ENCODE measurements at places on chromosomes 7 and 10. TPM values are rescaled to one million over a fixed set of nuclear protein-coding genes. Genes with fewer than 3 reads are reported as not detected.

NKX1-2 gene
- not detected for total RNA-seq

GRCh38 chr7:44223362-44224079, 22.7 kb downstream of the YKT6 start:
- DNase-seq = no peak

PRKG1 gene
- total RNA-seq = 19.0 TPM

- no peak for DNase-seq
Measured at GRCh38 chr10:30854656-30855055, 177.0 kb downstream of the ZNF438 start.

SCART1 gene
- total RNA-seq = 4.2 TPM

GJD4 gene
- not detected for total RNA-seq

DNA sequence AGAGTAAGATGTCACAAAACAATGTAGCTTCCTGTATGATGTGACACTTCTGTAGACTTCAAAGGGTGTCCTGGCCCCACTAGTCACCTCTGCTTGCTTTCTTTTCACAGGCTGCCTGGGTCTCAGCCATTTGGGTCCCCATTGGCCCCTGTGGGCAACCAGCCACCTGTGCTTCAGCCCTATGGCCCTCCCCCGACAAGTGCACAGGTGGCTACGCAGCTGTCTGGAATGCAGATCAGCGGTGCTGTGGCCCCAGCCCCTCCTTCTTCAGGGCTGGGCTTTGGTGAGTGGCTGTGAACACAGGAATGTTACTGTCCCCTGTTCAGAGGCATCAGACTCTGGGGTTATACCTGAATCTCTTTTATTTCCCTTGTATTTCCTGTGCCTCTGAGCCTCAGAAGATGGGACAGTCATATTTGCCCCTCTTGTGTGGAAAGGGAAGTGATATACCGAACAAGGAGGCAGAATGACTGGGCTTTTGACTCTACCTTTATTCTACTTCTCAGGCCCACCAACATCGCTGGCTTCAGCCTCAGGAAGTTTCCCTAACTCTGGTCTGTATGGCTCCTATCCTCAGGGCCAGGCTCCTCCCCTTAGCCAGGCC, 15.4 kb downstream of the SEC24C start:
- no peak for DNase-seq

GRCh38 chr7:72032934-72033333, 379.2 kb downstream of the CALN1 start:
- no peak for DNase-seq

DNA sequence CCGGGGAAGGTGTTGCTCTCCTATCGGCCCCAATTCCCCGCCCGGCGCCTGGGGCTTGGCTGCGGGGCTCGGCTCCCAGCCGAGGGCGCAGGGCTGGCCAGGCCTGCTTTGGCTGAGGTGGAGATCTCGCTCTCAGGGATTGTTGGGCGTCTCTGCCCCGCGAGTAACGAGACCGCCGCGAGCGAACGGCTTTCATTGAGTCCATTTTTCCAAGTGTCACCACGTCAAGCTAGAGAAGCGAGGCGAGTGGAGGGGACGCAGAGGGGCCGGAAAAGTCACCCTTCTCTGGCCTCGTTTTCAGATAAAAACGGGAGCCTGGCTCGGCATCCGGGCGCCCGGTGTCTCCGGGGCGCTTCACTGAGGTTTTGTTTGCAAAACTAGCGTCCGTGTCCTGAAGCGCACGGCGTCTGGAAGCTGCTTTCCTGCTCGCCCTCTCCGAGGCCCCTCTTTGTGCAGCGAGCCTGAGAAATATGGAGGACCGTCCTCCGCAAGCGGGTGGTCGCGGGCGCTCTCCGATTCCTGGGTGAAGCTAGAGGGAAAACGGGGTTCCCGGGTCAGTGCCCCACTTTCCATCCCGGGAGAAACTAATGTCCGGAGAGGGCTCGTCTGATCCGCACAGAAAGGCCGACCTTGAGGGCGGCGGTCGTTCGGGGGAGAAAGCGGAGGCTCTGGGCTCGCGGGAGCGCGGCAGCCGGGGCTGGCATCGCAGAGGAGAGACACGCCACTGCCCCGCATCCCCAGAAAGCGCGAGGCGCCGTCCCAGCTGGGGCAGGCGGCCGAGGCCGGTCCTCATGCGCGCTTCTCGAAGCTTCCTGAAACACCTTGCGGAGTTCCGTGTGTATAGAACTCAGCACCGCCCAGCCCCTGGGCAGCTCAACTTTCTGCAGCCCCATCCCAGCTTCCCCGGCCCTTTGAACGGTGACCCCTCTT, 3.5 kb upstream of the EN2 start:
- DNase-seq = no peak

DNA sequence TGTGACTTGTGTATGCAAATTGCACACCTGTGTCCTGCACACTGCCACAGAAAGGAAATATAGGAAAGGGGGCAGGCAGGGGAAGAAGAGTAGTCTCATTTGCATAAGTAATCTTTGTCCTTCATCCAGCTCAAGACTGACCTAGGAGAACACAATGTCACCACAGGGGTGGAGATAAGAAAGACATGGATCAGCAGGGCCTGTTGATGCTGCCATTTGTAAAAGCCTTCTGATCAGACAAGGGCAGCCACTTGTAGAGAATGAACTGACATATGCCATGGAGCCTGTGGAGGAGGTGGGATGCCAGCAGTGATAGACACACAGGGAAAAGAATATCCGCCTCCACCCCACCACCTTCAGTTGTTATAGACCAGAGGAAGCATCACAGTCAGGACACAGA, 528.9 kb downstream of the HTR7 start:
- DNase-seq = no peak

NDUFB8 gene
- 162 TPM for total RNA-seq

GRCh38 chr10:124237282-124237961, 144.0 kb upstream of the CHST15 start:
- no peak for DNase-seq

DNA sequence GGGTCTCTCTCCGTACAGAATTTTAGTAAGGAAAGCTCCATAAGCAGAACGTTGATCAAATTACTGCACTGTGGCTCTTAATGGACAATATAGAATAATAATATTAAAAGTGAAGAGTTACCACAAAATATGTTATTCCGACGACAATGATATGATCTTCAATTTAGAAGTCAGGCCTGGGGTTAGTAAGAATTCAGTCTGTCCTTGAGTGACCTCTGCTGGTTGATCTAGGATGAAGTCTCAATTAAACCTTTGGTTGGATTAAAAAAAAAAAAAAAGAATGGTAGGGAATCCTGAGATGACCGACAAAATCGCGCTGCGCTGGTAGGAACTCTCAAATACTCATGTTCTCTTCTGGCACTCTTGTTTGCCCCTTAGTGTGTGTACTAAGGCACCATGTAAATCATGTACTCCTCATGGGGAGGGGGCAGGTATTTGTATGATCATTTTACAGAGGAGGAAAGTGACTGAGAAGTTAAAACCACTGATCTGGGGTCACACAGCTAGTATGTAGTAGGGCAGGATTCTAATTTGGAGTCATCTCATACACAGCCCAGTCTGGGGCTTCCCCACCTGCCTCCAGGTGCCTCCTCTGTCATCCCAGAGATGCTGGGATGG, 161.3 kb upstream of the NPVF start:
- DNase-seq = peak; percentile 56

FFAR4 gene
- not detected for total RNA-seq

DNA sequence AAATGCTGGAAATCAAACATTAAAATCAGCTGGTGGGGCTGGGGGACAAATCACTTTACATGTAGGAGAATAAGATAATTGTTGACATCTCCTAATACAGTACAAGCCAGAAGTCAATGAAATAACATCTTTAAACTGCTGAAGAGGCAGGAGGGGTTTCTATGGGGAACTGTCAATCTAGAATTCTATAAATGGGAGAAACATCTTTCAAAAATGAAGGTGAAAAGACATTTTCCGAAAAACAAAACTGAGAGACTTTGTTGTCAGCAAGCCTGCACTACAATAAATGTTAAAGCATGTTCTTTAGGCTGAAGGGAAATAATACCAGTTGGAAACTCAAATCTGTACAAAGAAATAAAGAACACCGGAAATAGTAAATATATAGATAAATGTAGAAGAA, 17.3 kb upstream of the MSRB2 start:
- DNase-seq = no peak

ADCYAP1R1 gene
- not detected for total RNA-seq

CPVL gene
- not detected for total RNA-seq

DNA sequence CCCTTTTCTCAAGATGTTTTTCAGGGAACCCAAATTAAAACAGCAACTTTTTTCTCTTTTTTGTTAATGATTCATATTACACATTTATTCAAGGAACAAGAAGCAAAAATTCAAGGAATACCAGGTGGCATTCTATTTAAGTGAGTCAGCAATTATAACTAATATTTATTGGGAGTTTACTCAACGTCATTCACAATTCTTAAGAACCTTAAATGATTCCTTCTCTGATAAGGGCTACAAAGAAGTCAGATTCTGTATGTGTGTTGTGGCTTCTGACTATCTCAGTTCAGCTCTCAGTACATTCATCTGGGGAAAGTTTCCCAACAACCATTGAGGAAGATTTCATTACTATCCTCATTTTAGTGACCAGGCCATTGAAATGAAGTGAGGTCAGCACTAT, 470.7 kb upstream of the AKR1E2 start:
- no peak for DNase-seq

ZNF716 gene
- not detected for total RNA-seq

CYP17A1 gene
- not detected for total RNA-seq

- no peak for DNase-seq
Measured at GRCh38 chr10:71664585-71664984, 55.0 kb downstream of the C10orf105 start.

DNA sequence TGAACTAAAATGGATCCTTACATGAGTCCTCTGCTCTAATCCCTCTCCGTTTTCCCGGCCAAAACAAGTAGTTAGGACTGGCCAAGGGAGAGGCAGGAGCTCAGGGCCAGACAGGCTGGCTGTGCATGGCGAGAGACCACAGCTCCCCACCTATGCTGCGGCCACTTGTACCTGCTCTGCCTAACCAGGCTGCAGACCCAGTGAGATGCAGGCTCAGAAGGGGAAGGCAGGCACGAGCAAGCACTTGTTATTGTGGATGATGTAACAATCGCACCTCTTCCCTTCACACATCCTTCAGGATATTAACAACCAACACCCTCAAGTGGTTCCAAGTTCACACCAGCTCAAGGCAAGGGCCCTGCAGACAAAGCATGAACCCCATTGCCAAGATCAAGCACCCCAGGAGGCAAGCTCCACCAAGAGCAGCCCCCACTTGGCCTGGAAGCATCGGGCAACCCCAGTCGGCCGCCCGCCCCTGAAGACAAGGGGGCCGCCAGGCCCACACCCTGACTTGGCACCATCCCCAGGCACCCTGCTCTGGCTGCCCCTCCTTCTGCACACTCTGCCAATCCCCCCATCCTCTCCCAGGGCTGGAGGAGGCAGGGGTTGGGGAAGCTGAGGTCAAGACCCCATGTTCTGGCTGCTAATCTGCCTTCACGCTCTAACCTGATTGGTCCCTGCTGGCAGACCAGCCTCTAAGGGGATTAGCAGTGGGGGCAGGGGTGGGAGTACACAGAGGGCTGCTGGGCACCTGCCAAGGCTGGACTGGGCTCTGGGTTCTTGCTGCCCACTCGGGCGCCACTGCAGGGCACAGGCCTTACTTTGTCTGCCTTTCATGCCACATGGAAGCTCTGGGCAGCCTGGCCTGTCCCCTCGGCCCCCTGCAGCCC, 111.3 kb downstream of the SLIT1 start:
- DNase-seq = no peak

DNA sequence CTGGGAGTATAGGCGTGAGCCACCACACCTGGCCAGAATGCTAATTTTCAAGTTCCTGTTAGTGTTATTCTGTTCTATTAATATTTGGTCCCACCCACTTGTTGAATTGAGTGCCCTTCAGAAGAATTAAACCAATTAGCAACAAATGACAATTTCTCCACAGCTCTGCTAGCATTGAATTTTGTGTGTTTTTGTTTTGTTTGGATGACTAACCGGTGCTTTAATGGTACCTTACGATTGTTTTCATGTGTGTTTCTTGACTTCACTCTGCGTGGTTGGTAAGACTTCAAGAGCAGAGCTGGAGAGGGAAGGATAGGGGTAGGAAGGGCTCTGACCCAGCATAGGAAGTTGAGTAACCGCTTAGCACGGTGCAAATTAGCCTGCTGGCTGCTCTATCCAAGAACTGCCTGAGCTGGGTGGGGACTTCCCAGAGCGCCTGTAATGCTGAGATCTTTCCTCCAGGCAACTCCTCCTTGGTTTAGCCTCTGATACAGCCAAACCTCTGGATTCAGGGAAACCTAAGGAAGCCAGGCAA, 4.6 kb downstream of the ARPC1B start:
- peak; percentile 93 for DNase-seq

DNA sequence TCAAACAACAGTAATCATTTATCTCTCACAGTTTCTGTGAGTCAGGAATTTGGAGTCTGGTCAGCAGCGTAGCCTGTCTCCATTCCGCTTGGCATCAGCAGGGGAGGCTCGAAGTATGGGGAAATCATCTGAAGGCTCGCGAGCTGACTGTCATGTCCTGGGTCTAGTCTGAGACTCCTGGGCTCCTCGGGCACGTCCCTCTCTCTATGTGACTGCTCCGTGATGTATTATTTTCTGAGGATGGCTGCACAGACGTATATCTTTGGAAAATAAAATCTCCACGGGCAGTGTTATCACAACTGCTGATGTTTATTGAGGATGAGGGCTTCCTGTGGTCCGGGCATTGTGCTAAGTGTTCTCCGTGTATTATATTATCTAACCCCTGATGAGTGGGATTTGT, 23.3 kb upstream of the PCGF5 start:
- DNase-seq = peak; percentile 70

DNA sequence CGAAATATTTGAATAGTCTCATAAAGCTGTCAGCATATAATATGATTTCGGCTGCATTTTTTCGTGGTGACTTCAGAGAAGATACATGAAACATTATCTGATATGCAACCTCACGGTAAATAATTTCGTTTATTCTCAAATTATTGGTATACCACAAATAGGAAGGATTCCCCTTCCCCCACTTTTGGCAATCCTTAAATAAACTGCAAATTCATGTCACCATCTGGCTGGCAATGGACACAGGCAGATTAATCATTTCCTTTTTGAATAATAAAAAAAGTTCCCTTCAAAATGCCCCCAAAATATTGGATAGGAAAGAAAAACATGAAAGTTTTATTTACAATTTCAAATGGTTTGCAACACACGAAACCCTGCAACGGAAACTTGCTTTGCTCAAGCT, 234.5 kb upstream of the MEOX2 start:
- DNase-seq = no peak

GRCh38 chr7:41097501-41097900, 605.4 kb downstream of the INHBA start:
- DNase-seq = peak; percentile 6

DNA sequence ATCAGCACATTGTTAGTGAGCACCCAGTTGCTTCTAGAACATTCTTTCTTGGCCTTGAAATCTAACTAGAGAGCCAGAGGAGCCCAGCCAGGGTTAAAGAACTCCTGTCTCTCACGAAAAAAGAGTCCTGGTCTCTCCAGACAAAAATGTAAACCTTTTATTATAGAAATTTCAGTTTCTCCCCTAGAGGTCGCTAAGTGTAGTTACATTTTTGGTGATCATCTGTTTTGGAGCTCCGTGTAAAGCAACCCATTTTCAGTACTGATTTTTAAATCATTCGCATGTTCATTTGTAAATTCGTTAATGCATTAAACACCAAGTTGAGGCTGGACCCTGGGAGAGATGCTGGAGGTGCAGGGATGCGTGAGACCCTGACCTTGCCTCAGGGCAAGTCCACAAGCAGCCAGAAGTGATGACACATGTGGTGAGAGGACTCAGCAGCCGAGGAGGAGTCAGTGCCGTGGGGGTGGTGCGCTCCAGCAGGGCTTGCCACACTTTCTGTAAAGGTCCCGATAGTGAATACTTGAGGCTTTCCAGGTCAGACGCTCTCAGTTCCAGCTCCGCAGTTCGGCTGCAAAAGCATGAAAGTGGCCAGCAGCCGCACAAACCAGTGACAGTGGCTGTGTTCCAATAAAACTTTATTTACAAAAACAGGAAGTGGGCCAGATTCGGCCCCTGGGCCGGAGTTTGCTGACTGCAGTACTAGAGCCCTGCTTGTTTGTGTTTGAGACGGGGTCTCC, 578.6 kb upstream of the FOXK1 start:
- DNase-seq = no peak
